ENCODE measurements at places on chromosomes 2 and 18. TPM values are rescaled to one million over a fixed set of nuclear protein-coding genes. Genes with fewer than 3 reads are reported as not detected.

TMEM169 gene
- total RNA-seq = 0.13 TPM

MOGAT1 gene
- total RNA-seq = 0.50 TPM

MYO7B gene
- 0.27 TPM for total RNA-seq

PARD6G gene
- 3.9 TPM for total RNA-seq

PSMA8 gene
- not detected for total RNA-seq

FHOD3 gene
- total RNA-seq = 119 TPM

TXNL1 gene
- total RNA-seq = 71.9 TPM

CROCC2 gene
- not detected for total RNA-seq

FBXO15 gene
- not detected for total RNA-seq

RRM2 gene
- 6.1 TPM for total RNA-seq

LRATD1 gene
- total RNA-seq = 2.9 TPM

CTNNA2 gene
- total RNA-seq = not detected

COL3A1 gene
- 305 TPM for total RNA-seq

SLC30A3 gene
- total RNA-seq = 5.7 TPM

CHRND gene
- total RNA-seq = 0.35 TPM

CYP27C1 gene
- total RNA-seq = 0.21 TPM

NPHP1 gene
- 3.2 TPM for total RNA-seq

C1QL2 gene
- not detected for total RNA-seq

HNMT gene
- total RNA-seq = 19.0 TPM

KCNG2 gene
- total RNA-seq = not detected

FOXI3 gene
- total RNA-seq = not detected

HJURP gene
- 1.1 TPM for total RNA-seq

STK11IP gene
- 14.1 TPM for total RNA-seq

SPP2 gene
- not detected for total RNA-seq

CHRNA1 gene
- not detected for total RNA-seq

ZAP70 gene
- total RNA-seq = 2.6 TPM

PLGLB1 gene
- total RNA-seq = 0.84 TPM

MRPL19 gene
- 46.1 TPM for total RNA-seq

HS1BP3 gene
- 21.4 TPM for total RNA-seq

SNTG2 gene
- total RNA-seq = 2.9 TPM
